Breast epithelium (tissue), 4 donors: ENCODE measurements at places on chromosomes 6 and 20.
A peak's percentile ranks its signal among the peaks of the same experiment; 100 is the strongest.

GRCh38 chr6:163711615-163712565 lies 297.4 kb downstream of the QKI start:
- DNase-seq, result no peak

DNA sequence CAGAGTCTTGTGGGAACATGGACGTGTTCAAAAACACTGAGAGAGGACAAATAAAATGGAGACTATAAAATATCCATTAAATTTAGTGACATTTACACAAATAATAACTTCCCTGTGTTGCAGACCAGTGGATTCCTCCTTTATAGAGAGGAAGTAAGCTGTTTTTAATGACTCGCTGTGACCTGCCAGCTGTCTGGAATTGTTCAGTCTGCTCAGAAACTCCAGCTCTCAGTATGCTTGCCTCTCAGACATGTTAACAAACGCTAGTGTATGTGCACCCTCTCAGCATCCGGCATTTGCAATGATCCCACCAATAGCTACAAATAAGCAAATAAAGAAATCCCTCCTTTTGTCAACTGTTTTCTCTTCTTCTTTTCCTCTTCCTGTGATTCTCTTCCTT lies 158.0 kb upstream of the TCF21 start:
- no peak for DNase-seq

GRCh38 chr6:31559606-31559957 lies 12.2 kb downstream of the NFKBIL1 start:
- DNase-seq, result no peak

DNA sequence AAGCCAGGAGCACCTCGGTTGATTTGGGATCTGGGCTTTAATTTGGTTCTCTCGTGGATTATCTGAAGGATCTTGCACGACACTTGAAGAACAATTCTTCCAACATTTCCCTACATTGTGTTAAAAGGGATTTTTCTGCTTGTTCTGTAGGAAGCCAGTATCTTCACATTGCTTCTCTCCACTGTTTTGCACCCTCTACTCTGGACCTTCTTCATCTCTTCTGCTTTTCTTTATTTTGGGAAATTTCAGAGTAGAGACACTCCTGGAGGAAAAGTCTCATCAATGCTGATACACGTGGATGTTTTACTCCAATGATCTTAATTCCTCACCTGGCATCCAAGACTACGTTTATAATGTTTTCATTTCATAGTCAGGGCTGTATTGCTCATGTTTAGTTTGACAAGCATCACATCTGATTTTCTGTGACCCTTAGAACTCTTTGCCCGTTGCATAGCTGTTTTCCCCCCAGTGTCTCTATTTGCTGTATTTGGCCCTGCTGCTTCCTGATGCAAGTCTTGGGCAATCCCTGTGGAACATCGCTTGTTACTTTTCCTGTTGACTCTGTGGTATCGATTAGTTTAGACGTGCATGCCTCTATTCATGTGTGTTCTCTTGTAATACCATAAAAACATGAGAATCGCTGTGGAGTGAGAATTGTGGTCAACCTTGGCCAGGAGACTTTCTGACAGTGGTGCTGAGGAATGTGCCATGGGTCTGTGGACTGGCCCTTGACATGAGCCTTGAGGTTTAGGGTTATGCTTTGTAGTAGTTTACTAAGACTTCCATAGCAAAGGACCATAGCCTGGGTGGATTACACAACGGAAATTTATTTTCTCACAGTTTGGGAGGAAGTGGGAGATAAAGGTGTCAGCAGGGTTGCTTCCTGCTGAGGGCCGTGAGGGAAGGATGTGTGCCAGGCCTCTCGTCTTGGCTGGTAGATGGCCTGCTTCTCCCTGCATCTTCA lies 12.5 kb downstream of the PLCB1 start:
- DNase-seq, result no peak

DNA sequence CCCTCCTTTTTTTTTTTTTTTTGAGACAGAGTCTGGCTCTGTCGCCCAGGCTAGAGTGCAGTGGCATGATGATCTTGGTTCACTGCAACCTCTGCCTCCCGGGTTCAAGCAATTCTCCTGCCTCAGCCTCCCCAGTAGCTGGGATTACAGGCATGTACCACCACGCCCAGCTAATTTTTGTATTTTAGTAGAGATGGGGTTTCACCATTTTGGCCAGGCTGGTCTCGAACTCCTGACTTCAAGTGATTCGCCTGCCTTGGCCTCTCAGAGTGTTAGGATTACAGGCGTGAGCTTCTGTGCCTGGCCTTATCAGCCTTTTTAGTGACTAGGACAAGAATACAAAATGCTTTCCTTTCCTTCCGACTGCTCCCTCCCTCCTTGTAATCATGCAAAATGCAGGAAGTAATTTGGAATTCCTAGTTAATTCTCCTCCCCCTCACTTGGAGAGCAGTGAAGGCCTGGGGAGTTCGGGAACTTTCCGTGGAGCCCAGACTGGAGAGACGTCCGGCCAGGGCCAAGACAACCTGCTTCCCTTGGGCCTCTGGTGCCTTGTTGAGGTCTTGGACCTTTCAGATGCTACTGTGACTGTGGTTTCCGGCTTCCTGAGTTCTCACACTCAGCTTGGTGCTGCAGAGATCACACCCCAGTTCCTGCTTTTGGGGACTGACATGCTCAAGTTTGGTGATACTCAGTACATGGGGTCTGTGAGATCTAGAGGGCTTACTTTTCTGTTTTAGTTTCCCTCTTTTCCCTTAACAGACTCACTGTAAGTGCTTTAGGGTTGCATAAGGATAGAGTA lies 3.9 kb upstream of the PHF20 start:
- DNase-seq, result peak; percentile 36

- no peak for DNase-seq
Observed at GRCh38 chr20:20567712-20568111, 144.7 kb downstream of the RALGAPA2 start.

GRCh38 chr20:13800728-13801134 lies 15.9 kb downstream of the NDUFAF5 start:
- DNase-seq, result peak; percentile 77

DNA sequence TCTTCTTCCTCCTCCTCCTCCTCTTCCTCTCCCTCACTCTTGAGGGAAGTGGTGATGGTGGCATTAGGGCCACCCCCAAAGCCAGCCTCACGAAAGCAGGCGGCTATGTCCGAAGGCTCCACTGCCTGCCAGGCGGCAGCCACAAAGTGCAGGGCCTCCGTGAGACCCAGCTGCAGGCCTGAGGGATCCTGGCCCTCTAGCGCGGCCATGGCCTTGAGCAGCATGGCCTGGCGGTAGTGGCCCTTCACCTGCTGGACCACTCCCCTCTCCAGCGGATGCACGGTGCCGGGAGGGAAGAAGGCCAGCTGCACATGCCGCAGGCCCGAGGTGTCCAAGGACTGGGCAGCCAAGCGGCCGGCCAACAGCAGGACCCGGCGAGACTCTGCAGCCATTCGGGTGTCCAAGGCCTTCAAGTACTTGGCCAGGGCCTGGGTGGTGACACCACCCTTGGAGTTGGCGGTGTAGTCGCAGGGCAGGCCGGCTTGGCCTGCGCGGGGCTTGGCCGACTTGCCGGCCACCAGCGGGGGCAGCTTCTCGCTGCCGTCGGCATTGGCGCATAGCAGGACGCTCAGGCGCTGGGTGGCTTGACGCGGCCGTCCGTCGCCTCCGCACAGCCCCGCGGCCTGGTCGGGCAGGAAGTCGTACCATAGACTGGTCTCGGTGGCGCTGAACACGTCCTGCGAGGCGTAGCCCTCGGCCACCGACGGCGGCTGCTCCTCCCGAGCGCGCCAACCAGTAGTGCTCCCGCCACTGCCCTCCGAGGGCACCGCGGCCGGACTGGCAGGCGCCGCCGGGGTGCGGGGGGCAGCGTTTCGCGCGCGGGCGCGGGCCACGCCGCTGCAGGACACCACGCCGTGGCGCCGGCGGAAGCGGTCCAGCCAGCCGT lies 1.1 kb downstream of the CENPB start:
- DNase-seq, result no peak

DNA sequence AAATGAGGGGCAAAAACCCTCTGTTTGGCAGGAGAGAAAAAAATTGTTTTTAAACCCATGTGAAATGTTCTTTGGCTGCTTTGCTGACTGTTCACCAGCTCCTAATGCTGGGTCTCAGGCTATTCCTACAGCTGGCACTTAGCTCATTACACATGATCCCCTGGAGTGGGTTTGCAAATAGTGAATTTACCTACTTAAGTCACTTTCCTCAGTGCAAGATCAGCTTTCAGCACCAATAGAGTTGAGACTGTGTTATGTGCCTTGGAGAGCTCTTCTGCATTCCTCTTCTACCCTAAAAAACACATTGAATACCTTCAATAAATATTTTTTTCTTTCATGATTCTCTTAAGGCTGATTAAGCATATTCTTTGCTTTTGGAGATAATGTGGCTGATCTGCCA lies 58.4 kb upstream of the PRDM1 start:
- DNase-seq, result no peak

- DNase-seq, result no peak
Observed at GRCh38 chr20:3081641-3082040, 2.9 kb downstream of the AVP start.

GRCh38 chr6:127298475-127298874 lies 31.8 kb downstream of the RNF146 start:
- no peak for DNase-seq

DNA sequence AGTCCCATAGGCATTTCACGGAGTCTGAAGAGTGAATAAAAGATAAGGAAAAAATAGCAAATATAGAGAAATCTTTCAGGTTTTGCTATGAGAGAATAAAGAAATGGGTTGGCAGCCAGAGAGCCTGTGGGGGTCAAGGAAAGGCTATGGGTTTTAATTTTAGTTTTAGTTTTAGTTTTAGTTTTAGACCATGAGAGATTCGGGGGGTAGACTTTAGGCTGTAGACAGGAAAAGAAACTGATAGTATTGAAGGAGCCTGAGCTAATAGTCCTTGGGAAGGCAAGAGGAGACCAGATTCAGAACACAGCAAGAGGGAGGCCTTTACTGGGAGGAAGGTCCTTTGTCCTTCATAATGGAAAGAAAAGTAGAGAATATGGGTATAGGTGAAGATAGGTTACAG lies 19.3 kb downstream of the DOP1A start:
- DNase-seq, result no peak

- DNase-seq, result no peak
Observed at GRCh38 chr20:11375335-11375734, 542.4 kb upstream of the BTBD3 start.

- no peak for DNase-seq
Observed at GRCh38 chr20:9112541-9113515, 43.9 kb downstream of the PLCB4 start.

DNA sequence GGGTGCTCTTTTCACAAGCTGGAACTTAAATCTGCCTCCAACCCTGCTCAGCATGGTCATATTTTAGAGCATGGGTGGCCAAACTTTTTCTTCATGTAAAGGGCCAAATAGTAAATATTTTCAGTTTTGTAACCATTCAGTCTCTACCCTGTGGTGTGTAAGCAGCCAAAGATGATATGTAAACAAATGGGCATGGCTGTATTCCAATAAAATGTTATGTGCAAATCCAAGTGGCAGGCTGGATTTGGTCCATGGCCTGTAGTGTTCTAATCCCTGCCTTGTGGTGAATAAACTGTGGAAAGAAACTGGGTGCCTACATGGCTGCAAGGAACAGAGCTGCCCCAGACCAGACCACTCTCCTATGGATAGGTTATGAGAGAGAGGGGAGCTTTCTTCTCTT lies 32.7 kb downstream of the OGFRL1 start:
- DNase-seq, result no peak
